Stimulated activated naive CD8-positive, alpha-beta T cell treated with anti-CD3 and anti-CD28 coated beads, Interleukin-15, amount 100 ng/mL, for 72 hours (primary cell): ENCODE measurements at places on chromosomes 11 and 22.

GRCh38 chr11:57761301-57762234 lies at the start of gene CTNND1:
TSS of gene CTNND1 (plus strand) at chr11:57761802. CDS start at chr11:57791479, 29,677 bp downstream.
- no peak for DNase-seq

- no peak for DNase-seq
These were observed 148.3 kb upstream of the RASSF10 start for GRCh38 chr11:12860827-12861226.

- DNase-seq = no peak
These were observed 12.1 kb downstream of the YPEL4 start for GRCh38 chr11:57637626-57638004.

DNA sequence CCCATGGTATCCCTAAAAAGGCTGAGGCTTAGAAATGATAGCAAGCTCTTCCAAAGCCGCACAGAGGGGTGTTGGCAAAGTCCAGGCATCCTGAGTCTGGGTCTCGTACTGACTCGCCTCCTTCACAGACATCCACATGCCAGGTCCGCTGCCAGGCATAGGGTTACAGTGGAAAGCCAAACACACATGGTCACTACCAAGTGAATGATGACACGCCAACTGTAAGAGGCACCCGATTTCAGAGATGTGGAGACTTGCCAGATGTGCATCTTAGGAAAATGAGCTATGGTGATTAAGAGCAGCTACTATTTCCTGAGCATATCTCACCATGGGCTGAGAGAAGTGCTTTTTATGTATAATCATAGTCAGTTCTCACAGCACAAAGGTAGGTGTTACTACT lies 314.9 kb downstream of the MIAT start:
- DNase-seq = no peak

- DNase-seq = no peak
These were observed 739.8 kb upstream of the API5 start for GRCh38 chr11:42571878-42572610.

DNA sequence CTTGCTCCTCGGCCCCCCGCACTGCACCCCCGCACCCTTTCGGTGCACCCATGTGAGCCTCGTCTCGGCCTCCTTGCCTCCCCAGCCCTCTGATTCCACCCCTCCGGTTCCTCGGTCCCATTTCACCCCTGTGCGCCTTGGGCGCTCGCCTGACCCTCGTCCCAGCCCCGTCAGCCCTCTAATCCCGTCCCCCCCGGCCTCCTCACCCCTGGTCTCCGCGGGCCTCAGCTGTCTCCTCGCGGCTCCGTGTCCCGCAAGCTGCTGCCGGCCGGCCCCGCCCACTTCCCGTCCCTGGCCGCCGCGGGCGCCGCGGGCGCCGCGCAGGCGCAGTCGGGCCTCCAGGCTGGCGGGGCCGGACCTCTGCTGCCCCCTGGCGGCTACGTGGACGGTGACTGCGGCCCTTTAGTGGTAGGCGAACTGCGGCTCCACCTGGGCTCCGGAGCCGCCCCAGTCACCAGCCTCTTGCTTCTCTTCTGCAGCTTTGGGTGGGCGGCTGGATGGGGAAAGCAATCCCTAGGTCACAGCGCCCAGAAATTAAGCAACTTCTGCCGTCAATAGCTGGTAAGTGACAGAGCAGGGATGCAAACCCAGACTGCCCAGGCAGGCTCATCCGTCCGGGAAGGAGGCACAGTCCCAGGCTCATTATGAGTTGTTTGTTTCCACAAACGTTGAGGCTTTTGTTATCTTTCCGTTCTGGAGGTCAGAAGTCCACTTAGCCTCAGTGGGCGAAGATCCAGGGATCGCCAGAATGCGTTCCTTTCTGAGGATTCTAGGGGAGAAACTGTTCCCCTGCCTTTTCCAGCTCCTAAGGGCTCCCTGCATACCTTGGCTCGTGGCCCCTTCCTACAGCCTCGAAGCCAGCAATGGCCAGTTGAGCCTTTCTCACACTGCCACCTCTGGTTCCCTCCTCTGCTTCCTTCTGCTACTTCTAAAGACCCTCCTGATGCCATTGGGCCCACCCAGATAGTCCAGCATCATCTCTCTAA lies at the start of gene PPM1F:
Gene PPM1F, minus strand, starts transcription at position 263 of the 986 bp plus-strand sequence. CDS start 6,800 bp downstream, outside the sequence.
- DNase-seq = peak; percentile 96

DNA sequence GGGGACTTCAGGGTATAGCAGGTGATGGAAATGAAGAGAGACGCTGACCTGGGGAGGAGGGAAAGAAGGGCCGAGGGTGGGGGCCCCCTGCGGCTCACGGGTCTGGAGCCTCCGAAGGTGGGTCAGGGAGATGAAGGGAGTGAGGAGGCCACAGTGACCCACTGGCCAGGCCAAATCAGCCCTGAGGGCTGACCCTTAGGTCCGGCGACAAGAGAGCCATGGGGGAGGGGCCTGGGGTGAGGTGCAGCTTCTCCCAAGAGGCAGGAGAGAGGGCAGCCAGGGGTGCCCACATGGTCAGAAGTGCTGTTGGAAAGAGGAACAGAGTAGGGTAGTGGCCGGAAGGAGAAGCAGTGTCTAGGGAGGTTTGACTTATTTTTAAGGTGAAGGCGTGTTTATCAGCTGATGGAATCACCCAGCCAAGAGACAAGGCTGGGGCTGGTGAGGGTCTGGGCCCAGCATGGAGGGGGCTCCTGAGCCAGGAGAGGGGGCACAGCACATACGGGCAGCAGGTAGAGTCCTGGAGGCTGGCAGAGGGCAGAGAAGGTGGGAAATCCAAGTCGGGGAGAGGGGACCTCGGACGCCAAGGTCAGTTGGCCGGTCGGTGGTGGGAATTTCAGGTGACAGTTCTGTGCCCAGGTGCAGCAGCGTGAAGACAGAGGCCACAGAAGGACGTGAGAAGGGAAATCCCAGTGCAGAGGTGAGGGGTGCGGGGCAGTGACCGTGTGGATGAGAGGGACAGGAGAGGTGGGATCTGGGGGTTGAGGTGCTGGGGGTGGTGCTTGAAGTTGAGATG lies 49.0 kb downstream of the LINC01488 start:
- DNase-seq = no peak

- DNase-seq = no peak
These were observed 1.7 kb upstream of the TECTA start for GRCh38 chr11:121099364-121099763.

DNA sequence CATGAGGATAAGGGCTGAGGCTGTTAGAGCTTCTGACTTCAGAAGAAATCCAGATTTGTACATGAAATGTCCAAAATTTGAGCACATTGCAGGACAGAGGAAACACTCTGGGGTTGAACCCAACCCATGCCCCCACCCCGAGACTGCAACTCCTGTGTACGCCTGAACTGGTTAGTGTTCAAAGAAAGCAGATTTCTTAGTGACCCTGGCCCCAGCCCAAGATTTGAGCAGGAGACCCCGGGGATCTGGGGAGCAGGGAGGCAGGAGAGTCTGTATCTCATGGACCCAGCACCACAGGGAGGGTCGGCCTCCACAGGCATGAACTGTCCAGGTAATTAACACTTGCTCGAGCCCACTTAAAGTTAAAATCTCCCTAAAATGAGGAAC lies 69.3 kb upstream of the WNT7B start:
- DNase-seq = no peak

- DNase-seq = no peak
These were observed 16.0 kb downstream of the RASD2 start for GRCh38 chr22:35556666-35557065.

DNA sequence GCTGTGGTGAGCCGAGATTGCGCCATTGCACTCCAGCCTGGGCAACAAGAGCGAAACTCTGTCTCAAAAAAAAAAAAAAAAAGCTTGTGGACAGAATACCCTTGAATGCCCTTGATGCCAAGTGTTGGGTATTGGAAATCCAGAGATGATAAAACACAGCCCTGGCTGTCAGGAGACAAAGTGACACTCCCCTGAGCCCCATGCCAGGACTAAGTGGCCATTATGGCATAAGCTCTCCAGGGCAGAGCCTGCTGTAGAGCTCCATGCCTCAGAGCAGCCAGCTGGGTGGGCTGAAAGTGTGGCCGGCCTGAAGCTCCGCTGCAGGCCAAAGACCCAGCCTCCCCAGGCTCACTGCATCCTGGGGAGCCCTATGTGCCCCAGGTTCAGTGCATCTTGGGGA lies 4.9 kb downstream of the RNF215 start:
- no peak for DNase-seq

- DNase-seq = no peak
These were observed 12.6 kb downstream of the SMTNL1 start for GRCh38 chr11:57549983-57550382.

DNA sequence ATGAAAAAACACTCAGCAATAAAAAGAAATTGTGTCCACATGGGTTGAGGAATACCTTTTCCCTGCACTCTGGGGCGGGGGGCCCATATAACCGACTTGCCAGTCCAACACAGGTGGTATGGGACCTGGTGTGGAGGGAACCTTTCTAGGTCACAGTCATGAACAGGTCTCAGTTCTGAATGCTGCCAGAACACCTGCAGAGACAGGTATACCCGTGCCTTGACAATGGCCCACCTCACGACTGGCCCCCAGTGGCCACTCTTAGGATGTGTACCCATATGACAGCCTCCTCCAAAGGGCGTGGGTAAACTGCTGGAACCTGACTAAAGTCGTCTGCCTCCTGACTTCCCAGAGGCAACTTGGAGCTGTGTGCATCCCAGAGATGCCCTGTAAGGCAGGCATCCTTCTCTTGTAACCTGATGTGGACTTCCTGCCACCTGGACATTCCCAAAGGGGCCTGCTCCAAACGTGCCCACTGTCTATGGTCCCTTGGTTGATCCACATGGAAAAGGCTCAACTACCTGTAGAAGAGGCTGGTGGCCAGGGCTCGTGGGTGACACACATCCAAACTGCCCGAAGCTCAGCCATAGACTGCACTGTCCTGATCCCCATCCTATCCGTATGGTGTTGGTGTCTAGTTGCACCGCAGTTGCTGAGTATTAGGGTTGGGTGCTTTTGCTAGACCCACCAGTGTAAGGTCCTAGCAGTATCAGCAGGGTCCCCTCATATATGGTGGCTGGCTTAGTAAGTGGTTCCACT lies 859.3 kb downstream of the BRD1 start:
- no peak for DNase-seq

- DNase-seq = no peak
These were observed 49.8 kb upstream of the PRDM11 start for GRCh38 chr11:45096636-45097035.

DNA sequence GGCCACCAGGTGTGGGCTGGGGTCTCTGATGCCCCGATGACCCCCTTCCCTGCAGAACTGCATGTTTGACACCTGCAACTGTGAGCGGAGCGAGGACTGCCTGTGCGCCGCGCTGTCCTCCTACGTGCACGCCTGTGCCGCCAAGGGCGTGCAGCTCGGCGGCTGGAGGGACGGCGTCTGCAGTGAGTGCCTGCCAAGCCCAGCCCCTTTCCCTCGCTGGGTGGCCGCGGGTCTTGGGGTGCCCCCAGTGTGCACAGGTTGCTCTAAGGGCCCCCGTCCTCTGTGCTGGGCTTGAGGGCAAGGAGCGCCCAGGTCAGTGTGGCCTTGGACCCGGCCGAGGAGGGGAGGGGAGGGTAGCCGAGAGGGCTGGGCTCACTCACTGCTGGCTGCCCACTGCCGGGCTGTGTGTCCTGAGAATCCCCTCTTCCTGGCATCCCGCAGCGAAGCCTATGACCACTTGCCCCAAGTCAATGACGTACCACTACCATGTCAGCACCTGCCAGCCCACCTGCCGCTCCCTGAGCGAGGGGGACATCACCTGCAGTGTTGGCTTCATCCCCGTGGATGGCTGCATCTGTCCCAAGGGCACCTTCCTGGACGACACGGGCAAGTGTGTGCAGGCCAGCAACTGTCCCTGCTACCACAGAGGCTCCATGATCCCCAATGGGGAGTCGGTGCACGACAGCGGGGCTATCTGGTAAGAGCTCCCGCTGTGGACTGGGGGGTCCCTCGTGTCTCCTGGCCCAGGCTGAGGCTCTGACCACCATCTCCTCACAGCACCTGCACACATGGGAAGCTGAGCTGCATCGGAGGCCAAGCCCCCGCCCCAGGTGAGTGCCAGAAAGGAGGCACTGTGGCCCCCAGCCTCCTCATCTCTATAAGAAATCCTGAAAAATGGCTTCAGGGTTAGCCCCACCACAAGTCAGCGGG lies 17.0 kb downstream of the MUC5AC start:
- DNase-seq = no peak

DNA sequence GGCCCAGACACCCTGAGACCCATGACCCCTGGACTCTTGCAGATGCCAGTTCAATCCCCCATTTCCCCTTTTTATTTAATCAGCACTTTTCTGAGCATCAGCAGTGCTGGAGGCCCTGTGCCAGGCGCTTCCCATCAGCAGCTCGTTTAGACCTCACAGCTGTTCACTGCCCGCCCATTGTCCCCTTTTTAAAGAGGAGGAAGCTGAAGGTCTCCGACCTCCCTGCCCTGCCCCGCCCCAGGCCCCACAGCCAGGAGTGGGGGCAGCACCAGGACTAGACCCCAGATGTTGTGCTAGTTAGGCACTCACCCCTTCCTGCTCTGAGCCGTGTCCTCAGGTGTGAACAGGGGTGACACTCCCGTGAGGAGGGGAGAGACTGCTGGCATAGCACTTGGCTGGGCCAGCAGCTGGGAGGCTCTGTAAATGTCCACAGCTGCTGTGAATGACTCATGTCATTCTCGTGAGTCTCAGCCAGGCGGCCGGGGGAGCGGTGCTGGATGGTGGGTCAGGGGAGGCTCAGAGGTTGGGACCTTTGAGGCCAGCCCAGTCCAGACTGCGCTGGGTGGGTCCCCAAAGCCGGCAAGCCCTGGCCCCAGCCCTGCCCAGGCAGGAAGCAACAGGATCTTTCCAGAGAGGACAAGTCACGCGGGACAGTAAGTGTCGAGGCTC lies 19.9 kb downstream of the EMID1 start:
- no peak for DNase-seq

GRCh38 chr11:108961095-108961494 lies 296.2 kb downstream of the DDX10 start:
- DNase-seq = no peak

DNA sequence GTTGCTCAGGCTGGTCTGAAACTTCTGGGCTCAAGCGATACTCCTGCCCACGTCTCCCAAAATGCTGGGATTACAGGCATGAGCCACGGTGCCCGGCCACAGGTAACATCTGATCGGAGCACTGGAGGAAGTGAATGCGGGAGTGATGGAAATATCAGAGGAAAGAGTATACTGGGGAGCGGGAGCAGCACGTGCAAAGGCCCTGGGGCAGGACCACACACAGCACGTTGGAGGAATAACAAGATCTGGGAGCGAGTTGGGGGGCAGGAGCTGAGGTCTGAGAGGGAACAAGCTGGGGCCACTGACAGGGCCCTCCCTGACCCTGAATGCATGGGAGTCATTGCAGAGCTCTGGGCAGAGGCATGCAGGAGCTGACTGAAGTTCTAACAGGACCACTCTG lies 70.7 kb downstream of the NFAM1 start:
- no peak for DNase-seq
